T-helper 17 cell (primary cell): ENCODE measurements at places on chromosomes 3 and 15.

DNA sequence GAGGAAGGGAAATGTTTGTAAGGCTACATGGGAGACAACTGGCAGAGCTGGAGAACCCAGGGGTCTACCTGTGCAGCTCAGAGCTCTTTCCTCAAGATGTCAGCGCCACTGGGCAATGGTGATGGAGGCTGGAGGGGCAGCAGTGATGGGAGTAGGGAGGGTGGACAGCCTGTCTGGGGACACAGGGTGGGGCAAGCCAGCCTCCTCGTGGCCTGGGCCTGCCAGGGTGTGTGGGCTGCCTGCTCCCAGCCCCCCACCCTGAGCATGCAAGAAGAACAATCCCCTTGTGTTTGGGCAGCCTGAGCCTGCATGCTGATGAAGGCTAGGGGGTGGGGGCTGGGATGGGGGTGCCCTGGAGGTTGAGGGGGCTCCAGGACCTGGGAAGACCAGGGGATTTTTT, 1.2 kb downstream of the PCBP4 start:
- peak overlapping the region; percentile 14 for H3K27ac ChIP-seq
- peaks cover 5% of the 10 kb centered on the region for H3K36me3 ChIP-seq
- H3K4me3 ChIP-seq = peak overlapping the region; percentile 83
- peaks cover 24% of the 10 kb centered on the region for H3K4me1 ChIP-seq
- no peaks in the 10 kb centered on the region for H3K27me3 ChIP-seq

DNA sequence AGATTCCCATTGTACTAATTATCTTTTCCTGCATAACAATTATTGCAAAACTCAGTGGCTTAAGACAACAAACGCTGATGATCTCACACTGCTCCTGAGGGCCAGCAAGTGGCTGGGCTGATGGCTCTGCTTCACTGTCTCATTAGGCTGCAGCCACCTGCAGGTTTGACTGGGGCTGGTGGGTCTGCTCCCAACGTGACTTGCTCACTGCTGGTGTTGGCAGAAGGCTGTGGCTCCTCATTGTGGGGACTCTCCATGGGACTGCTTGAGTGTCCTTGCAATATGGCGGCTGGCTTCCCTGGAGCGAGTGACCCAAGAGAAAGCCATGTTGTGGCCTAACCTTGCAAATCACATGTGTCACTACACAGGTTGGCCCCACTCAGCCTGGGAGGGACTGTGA, 71.1 kb downstream of the PLXNA1 start:
- H3K4me3 ChIP-seq = no peak overlapping the region
- no peak for DNase-seq
- H3K36me3 ChIP-seq = peaks cover 2% of the 10 kb centered on the region
- H3K4me1 ChIP-seq = no peaks in the 10 kb centered on the region
- no peak overlapping the region for H3K27ac ChIP-seq
- H3K27me3 ChIP-seq = peaks cover 17% of the 10 kb centered on the region

DNA sequence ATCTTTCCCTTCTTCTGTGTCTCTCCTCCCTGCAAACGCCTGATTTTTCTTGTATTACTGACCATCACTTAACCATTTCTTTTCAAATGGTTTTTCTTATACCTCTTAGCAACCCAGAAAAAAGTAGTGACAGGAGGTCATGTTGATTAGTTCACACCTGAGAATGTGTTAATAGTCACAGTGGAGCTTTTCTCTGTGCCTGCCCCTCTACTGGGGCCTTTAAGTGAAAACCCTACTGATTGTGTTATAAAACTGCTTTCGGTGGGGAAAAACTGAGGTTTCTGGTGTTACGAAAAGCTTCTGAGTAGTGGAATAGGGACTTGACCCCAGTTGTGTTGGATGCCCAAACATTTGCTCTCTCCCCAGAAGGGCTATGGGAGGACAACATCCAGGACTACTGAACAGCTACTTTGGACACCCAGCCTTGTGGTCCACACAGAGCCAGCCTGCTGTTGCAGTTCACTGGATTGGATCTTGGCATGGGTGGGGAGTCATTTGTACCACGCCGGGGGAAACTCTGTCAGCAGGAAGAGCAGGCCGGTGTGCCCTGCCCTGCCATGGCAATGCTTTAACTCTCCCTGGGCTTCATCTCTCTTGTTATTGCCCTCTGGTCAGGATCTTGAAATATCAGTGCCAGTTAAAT, 10.3 kb downstream of the GPR87 start:
- H3K36me3 ChIP-seq = peaks cover 2% of the 10 kb centered on the region
- peaks cover 31% of the 10 kb centered on the region for H3K27me3 ChIP-seq
- no peak for DNase-seq
- H3K4me1 ChIP-seq = peaks cover 10% of the 10 kb centered on the region
- H3K4me3 ChIP-seq = no peak overlapping the region

- H3K27ac ChIP-seq = peak overlapping the region; percentile 37
- H3K4me3 ChIP-seq = no peak overlapping the region
- DNase-seq = no peak
- peaks cover 10% of the 10 kb centered on the region for H3K27me3 ChIP-seq
Observed at GRCh38 chr3:23760325-23760724, 45.4 kb upstream of the UBE2E1 start.

- peaks cover 66% of the 10 kb centered on the region for H3K27me3 ChIP-seq
- DNase-seq = no peak
- peaks cover 5% of the 10 kb centered on the region for H3K36me3 ChIP-seq
- H3K4me3 ChIP-seq = peak overlapping the region; percentile 92
Observed at GRCh38 chr15:67833710-67834511, 5.9 kb downstream of the RNU6-1 start.

DNA sequence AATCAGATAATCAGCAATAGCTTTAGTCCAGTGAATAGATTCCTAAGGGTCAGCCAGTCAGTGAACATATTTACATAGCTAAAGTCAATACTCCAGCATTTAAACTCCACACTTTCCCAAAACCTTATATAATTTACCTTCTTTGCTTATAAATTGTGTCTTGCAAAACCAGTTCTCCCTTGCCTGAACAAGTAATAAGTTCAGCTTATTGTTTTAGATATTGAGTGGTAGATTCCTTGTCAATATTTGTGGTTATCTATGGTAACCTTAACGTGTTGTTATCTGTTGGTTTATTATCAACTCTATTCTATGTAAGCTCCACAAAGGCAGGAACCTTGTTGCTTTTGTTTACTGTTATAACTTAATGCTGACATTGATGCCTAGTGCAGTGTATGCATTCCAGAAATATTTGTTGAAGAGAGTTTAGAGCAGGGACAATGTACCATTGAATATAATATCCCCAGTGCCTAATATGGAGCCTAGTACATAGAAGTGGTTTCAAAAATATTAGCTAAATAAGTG, 24.0 kb downstream of the PLSCR5 start:
- no peaks in the 10 kb centered on the region for H3K36me3 ChIP-seq
- H3K4me3 ChIP-seq = no peak overlapping the region

GRCh38 chr3:106530367-106530766, 661.6 kb upstream of the CBLB start:
- H3K4me3 ChIP-seq = no peak overlapping the region
- peaks cover 5% of the 10 kb centered on the region for H3K36me3 ChIP-seq
- H3K4me1 ChIP-seq = peaks cover 3% of the 10 kb centered on the region
- no peak overlapping the region for H3K27ac ChIP-seq
- H3K27me3 ChIP-seq = no peaks in the 10 kb centered on the region

DNA sequence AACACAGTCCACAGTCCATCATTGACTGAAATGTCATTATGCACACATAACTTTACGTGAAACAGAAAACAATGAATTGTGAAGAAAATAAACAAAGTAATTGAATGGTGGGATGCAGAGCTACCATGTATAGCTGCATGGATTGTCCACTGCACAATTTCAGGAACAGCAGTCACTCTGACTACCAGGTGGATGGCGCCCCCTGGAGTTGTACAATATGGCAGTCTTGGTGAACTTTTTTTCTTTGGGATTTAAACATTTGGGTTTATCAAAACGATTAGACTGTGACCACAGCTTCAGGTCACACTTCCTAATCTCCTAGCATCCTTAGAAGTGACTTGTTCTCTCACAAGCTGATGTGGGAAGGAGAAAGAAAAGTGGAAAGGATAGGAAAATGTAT, 48.9 kb upstream of the TCF12 start:
- H3K27ac ChIP-seq = no peak overlapping the region
- no peaks in the 10 kb centered on the region for H3K4me1 ChIP-seq
- H3K4me3 ChIP-seq = no peak overlapping the region
- peaks cover 4% of the 10 kb centered on the region for H3K27me3 ChIP-seq

DNA sequence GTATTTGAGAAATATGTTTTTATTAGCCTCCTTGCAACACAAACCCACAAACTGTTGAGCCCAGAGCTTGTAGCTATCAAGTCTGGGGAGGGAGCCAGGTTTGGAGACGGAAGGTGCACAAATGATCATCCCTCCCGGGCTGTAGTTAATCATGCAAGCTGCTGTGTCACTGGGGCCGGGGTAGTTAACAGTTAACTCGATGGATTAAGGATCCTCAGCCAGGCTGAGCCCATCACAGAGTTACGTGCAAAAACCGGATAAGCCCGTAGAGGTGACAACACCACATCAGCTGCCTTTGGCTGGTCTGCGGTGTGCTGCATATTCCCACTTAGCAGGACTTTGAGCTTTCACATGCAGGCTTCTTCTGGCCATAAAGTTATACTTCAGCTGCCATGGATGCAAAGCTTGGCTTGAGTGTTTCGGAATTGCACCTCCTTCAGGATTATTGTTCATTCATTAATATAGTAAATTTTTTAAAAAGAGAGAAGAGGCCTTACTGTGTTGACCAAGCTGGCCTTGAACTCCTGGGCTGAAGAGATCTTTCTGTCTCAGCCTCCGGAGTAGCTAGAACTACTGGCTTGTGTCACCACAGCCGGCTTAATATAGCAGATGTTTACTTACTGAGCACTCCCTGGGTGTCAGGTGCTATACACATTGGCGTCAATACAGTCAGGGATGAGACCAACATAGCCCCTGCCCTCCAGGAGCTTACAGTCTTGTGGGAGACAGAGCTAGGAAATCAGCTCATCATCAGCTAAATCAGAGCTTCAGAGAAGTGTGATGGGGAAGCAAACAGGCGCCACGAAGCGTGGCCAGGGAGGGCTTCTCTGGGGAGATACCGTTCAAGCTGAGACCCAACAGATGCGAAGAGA, 226.8 kb upstream of the BHLHE40 start:
- H3K27ac ChIP-seq = peak overlapping the region; percentile 100
- no peaks in the 10 kb centered on the region for H3K27me3 ChIP-seq

GRCh38 chr15:99137877-99138276, 33.0 kb downstream of the SYNM start:
- H3K27ac ChIP-seq = no peak overlapping the region
- H3K4me1 ChIP-seq = peaks cover 2% of the 10 kb centered on the region
- peaks cover 2% of the 10 kb centered on the region for H3K36me3 ChIP-seq
- no peaks in the 10 kb centered on the region for H3K27me3 ChIP-seq

DNA sequence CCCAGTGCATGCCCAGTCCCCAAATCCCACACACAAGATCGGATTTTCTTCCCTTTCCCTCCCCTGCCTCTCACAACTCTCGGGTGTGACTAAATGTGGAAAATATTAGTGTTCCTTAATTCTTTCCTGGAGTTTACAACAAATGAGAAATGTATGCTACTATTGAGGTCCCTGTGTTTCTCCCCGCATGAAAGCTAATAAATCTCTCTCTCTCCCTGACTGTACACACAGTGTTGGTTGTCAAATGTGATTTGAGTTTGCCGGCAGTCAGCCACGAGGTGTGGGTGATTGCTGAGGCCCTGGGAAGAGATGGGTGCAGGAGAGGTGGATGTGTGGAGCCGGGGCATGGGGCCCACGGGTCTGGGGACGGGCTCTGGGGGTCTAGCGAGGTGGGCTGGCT, 161.4 kb upstream of the IQSEC1 start:
- H3K27ac ChIP-seq = peak overlapping the region; percentile 21
- H3K27me3 ChIP-seq = peaks cover 19% of the 10 kb centered on the region
- peak overlapping the region; percentile 78 for H3K4me3 ChIP-seq
- peaks cover 30% of the 10 kb centered on the region for H3K4me1 ChIP-seq

DNA sequence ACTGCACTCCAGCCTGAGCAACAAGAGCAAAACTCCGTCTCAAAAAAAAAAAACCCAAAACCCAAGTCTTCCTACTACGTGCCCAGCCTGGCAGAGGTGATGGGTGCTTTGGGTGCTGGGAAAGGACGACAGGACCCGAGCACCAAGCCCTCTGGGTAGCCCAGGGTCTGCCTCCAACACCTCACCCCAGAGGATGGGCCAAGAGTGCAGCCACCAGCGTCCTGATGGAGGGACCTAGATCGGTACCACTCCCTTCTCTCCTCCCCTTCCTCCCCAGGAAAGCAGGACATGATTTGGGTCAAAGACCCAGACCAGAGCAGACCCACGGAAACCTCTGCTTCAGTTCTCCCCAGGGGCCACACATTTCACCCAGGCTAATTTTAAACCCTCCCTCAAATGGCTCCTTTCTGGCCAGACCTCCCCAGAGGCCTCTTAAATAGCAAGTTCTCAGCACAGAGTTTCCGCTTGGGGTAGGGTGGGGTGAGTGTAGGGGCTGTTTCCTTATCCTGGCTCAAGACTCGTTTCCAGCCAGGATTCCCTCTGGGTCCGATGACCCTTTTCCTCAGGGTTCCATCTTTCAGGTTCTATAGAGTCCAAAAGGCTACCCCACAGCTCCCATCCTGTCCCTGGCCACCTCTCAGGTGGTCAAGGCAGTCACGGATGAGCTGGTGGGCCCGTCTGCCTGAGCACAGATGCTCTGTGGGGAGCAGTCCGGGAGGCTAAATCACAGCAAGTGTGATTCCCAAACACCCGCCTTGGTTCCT, 20.5 kb downstream of the RBPMS2 start:
- peaks cover 2% of the 10 kb centered on the region for H3K4me1 ChIP-seq
- no peaks in the 10 kb centered on the region for H3K36me3 ChIP-seq

DNA sequence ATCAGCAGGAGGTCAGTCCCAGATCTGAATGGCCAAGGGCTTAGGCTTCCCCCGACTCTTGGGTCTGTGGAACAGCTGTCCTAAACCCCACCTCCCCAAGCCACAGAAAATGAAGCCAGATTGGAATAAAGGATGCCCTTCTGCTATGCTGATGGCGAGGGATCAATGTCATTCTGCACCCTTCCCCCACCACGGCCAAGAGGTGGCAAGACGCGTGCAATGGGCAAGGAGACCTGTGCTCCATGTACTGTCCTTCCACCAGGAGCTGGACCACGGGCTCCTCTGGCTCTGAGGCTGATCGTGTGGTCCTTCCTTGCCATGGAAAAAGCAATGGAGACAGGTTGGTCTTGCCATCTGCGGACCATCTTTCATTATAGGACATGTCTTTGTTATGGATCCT, 32.6 kb upstream of the TBC1D21 start:
- DNase-seq = no peak
- H3K27ac ChIP-seq = no peak overlapping the region

GRCh38 chr15:39363761-39364586, 216.9 kb upstream of the THBS1 start:
- H3K36me3 ChIP-seq = peaks cover 3% of the 10 kb centered on the region
- DNase-seq = no peak
- no peaks in the 10 kb centered on the region for H3K4me1 ChIP-seq

DNA sequence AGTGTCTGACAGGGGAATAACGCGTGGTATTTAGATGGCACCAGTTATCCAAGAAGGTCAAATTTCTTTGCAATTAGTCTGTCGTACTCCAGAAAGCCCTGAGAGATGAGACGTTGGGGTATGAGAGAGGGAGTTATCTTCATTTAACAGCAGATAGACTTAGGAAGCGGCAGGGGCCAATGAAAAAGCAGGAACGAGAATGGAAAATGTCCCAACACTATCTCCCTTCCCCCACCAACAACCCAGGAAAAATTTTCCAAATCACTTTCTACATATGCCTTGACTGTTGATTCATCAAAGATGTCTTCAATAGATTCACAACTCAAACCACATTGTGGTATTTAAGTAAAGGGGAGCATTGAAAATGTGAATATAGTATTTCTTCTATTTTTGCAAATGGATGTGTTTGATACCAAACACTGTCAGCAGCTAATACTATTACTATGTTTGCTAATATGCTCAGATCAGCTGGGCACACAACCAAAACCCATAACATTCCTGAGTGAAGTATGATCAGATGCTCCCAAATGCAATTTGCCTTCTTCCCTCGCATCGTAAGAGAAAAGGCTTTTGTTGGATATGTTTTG, 13.3 kb upstream of the GREM1 start:
- DNase-seq = no peak
- H3K27me3 ChIP-seq = peaks cover 83% of the 10 kb centered on the region
- no peak overlapping the region for H3K27ac ChIP-seq
- H3K4me1 ChIP-seq = no peaks in the 10 kb centered on the region
